Right forelimb (tissue), 1 donor: ENCODE measurements at places on chromosomes 2 and 18.
A peak's percentile ranks its signal among the peaks of the same experiment; 100 is the strongest.

- no peak for DNase-seq
These were observed 74.1 kb downstream of the ATP8B1 start for GRCh38 chr18:57728941-57729511.

- no peak for DNase-seq
These were observed 85.9 kb downstream of the CBLN2 start for GRCh38 chr18:72458271-72458670.

DNA sequence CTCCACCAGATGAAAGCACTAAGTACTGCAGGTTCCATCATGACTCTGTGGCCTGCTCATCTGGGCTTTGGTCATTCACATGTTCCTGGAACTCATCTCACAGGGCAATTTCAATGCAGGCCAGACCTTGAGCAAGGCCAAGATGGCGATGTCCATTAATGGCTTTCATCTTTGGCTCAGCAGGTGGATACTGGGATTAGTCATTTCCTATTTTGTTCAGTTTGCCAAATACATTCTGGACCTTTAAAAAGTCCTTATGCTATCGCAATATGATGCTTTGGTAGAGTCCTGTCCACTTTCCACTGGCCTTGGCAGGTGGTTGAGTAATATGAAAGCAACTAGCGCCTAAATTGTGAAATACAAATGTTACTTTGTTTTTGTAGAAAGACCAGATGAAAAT lies 170.1 kb upstream of the REV1 start:
- no peak for DNase-seq

DNA sequence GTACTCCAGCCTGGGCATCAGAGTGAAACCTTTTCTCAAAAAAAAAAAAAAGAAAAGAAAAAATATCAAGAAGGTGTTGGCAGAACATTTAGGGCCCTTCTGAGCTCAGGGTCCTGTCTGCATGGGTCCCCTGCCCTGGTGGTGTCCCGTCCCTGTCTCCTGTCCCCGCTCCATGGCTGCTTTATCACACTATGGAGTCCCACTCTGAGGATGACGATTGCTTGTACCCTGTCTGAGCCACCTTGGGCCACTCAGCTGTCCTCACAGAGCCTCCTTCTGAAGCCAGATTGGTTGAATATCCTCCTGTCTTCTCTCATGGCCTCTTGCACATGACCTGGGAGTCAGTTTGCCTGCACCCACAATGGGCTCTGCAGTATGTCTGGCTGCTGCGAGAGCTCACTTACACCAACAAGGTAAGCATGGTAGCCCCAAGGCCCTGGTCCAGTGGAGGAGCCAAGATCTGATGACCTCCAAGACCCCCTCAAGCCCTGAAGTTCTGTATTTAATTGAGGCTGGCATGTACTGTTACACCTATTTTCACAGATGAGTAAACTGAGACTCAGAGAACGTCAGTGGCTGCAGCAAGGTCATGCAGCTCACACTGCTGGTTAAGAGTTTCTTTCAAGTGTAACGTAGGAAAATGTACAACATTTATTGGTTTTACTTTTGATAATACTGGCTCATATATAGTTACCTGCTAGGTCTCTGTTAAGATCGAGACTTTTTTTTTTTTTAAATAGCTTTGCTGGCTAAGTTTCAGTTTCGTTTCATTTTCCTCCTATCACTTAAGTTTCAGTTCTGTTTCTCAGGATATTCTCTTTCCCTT lies 16.9 kb upstream of the ZCCHC2 start:
- no peak for DNase-seq

DNA sequence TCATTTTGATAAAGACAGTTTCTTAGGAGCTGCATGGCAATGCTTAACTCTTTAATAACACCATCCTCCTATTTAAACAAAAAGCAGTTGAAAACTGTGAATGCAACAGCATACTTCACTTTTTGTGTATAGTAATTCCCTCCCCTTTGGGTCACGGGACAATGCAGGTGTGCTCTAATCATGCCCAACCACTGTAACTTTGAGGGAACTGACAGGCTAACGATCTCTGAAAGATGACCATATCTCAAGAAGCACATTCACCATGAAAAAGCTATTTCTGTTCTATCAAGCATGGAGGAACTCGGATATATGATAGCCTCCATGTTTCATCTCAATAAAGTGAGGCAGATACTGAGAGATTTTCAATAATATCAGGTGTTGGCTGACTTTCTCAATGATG lies 81.1 kb upstream of the CD226 start:
- DNase-seq, result no peak

GRCh38 chr2:217834057-217834620 lies 168.7 kb downstream of the TNS1 start:
- DNase-seq, result no peak

DNA sequence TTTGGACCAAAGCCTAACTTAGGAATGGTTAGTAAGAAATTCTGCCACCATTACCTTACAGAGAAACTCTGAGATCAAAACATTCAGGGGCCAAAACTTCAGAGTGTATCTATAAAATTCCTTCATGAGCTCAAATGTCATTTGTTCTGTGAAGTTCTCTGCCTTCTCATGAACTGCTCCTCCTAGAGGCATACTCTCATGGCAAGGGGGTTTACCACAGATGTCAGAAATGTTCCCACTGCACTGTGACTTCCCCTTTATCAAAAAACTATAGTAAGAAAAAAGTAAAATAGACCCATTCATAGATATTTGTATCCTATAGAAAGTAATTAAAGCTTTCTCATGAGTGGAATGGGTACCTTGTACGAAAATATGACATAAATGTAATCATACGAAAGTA lies 68.5 kb downstream of the USP40 start:
- DNase-seq, result no peak

DNA sequence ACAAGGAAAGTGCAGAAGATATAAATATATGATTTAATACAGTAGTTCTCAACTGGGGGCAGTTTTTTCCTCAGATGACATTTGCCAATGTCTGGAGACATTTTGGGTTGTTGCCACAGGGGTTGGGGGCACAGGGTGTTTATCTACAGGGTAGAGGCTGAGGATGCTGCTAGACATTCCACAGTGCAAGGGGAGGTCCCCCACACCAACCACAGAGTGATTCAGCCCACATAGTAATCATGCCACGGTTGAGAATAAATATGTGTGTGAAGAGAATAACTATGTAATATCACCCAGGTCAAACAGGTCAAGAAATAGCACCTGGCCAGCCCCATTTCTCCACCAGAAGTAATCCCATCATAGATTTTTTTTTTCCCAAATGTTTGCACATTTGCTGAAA lies 17.9 kb downstream of the DYSF start:
- no peak for DNase-seq

DNA sequence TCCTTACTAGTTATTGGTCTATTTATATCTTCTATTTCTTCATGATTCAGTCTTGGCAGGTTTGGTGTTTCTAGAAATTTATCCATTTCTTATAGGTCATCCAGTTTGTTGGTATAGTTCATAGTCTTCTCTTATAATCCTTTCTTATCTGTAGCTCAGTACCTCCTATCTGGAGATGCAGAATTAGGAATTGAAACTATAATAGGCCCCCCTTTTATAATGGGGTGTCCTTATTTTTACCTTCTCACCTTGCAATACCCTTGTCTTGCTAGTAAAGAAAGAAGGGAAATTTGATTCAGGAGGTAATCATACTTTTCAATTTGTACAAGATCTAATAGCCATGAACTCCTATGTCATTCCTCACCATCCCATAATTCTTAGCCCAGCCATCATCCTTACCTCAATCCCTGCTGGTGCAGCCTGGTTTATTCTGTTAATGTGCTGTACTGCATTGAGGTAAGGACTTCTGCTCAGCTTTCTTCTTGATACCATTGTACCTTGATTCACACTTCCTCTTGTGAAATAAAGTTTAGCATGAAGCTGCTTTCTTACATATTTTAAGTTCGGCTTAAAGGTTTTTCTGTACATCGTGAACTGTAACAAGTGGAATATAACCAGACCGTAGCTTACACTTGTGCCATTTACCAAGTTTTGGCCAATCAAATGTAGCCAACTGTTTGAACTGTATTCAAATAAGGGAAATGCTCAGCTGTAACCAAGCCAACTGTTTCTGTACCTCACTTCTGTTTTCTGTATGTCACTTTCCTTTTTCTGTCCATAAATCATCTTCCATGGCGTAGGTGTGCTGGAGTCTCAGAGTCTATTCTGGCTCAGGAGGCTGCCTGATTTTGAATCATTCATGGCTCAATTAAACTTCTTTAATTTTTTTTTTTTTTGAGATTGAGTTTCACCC lies 40.1 kb upstream of the PTH2R start:
- DNase-seq, result no peak

DNA sequence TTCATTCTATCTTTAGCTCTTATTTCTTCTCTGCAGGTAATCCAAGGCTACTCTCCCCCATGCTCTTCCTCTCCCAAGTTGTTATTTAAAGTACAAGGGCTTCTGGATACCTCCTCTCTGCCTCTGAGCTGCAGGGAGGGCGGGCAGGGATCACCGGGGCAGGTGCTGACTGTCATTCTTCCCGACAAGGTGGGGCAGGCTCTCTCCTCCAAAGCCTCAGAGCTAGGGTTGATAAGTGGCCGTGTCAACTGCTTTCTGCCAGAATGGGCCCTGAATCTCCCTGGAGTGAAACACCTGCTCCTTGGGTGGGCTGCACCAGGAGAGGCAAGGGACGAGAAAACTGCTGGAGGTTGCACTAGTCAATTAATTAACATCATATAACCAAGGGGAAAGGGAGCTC lies 250.3 kb downstream of the SLC4A3 start:
- DNase-seq, result no peak

DNA sequence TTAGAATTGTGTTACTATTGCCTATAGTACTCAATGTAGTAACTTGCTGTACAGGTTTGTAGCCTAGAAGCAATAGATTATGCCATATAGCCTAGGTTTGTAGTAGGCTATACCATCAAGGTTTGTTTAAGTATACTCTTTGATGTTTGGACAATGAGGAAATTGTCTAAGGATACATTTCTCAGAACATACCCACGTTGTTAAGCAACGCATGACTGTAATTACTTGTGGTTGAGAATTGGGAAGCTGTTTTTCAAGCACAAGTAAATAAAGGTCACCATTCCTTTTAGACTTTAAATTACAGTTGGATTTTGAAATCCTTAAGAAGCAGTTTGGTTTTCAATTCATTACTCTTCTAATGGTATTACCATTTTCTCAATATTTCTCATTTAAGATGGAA lies 89.8 kb upstream of the KCNH7 start:
- no peak for DNase-seq

- DNase-seq, result no peak
These were observed 26.0 kb downstream of the MAP3K20 start for GRCh38 chr2:173101687-173102086.

DNA sequence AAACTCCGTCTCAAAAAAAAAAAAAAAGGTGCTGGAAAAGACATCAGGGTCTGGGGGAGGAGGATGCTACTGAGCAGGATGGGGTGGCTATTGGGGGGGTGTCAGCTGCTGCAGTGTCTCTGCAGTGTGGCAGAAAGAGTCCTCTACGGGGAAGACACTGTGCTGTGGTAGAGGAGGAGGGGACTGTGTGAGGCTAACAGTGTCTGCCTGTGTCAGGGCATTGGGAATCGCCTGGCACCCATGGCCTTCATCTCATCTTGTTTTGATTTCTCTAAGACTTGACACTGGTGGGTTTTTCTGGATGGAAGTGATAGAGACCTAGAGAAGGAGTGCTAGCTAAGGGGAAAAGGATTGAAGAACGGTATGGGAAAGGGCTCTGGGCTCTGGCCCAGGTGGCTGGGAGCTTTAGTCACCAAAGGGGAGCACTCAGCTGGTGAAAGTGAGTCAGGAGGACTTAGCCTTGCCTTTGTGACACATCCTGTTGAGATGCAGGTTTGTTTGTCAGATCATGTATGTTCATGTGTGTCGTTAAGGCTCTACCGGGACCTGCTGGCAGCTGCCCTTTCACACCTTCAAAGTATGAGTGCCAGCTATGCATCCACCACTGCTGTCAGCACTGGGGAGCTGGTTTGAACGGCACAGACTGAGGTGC lies 58.0 kb downstream of the FARP2 start:
- no peak for DNase-seq

DNA sequence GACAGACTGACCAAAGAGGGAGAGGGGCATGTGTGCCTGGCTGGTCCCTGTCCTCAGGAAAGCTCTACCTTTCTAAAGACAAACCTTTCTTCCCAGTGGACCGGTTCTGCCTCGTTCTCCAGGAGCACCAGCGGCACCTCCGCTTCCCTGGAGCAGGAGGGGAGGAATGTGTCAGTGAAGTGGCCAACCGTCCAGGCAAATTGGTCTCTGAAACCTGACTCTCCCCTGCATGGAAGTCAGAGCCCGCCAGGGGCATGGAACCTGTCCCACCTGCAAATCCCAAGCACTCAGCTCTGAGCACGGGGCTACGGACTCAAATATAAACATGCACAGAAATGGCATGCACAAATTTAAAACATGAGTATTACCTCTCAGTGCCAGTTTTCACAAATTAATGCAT lies 62.9 kb downstream of the COL6A3 start:
- DNase-seq, result no peak

GRCh38 chr2:139574371-139574770 lies 794.2 kb upstream of the NXPH2 start:
- DNase-seq, result no peak

DNA sequence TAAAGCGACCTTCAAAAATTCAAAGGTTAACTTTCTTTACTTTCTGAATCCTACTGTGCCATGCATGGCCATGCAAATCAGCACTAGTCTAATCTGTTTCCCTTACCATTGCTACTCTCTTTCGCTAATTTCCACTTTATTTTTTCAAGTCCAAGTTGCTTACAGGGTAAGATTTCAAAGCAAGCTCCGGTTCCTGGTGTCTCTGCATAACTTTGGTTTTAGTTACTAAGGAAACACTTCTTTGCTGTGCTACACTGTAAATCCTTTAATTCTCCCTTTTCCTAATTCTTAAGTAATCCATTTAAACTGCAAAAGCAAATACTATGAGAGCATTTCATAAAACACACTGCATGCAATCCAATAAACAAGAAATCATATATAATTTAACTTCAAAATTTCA lies 383.5 kb upstream of the LYPD1 start:
- no peak for DNase-seq

DNA sequence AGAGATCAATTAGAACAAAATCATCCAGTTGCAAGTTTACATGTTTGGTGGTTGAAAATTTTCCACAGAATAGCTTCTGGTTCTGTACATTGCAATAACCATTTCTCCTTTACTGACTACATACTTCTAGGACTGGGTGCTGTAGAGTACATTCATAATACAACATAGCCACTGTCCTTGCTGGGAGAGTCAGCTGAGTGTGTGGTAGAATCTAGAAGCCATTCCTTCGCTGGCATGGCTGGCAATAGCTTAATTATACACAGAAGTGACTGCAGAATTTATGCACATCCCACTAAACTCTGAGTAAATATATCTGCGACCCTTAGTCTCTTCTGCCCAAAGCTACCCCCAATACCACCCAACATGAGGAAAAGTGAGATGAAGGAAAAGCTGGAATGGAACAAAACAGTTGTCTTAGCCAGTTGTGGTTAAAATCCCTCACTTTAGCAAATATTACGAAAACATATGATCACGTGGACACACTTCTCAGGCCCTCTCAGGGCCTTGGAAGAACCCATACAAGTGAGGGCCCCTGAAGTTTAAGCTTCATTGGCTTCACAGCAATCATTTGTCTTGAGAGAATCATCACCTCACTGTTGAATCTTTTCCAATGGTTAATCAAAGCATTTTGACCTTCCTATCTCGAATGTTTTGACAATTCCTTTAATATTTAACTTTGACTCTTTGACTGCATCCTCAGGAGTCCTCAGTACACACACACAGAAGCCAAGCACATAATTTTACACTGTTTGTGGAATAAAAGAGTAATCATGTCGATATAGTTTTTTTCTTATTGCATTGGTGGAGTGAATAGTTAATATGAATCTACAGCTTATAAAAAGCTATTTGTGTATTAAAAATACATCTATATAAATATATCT lies 225.1 kb downstream of the ZNF385B start:
- no peak for DNase-seq

GRCh38 chr2:111160758-111161157 lies 40.0 kb downstream of the BCL2L11 start:
- no peak for DNase-seq

- peak; percentile 42 for DNase-seq
These were observed 128.0 kb downstream of the NFATC1 start for GRCh38 chr18:79523736-79524180.
